ENCODE measurements at places on chromosomes 13 and 19.

GRCh38 chr13:49210669-49211068 lies 9.5 kb upstream of the MLNR start:
- no peak for DNase-seq

GRCh38 chr19:44356383-44357111 lies at the start of gene ZNF112:
TSS of gene ZNF112 (minus strand) at chr19:44356680. CDS start at chr19:44340539, 16,141 bp downstream.
- peak; percentile 61 for DNase-seq

DNA sequence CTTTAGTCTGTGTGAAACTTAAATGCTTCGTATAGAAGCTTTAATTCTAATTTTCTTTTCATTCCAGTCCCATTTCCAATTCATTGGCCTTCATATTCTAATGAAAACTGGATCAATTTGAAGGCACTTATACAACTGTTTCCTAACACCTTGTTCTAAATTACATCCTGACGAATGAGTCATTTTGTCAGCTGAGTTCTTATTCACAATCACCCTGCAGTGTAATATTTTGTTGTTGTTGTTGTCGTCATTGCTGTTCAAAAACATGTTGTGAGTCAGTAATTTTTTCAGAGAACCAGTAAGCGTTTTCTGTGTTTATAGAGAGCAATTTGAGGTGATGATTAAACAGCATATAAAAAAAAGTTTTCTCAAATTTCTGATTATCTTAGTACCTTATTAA lies 290.0 kb downstream of the PCDH9 start:
- no peak for DNase-seq

DNA sequence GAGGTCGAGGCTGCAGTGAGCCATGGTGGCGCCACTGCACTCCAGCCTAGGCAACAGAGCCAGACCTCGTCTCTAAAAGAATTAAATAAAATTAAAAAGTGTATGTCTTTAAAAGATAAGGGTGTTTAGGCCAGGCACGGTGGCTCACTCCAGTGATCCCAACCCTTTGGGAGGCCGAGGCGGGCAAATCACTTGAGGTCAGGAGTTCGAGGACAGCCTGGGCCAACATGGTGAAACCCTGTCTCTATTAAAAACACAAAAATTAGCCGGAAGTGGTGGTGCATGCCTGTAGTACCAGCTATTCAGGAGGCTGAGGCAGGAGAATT lies 7.5 kb upstream of the SDHAF1 start:
- no peak for DNase-seq

DNA sequence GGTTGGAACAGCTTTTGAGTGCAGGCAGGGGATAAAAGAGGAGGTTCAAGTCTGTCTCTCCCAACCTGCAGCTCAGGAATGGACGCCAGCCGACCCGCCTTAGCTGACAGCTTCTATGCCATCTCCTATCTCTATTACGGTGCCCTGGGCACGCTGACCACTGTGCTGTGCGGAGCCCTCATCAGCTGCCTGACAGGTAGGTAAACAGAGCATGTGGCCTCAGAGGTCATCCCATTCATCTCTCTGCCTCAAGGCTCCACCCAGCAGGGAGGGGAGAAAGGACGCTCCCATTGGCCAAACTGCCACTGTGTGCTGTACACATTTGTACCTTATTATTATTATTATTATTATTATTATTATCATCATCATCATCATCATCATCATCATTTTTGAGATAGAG lies 16.5 kb downstream of the SLC5A5 start:
- no peak for DNase-seq

DNA sequence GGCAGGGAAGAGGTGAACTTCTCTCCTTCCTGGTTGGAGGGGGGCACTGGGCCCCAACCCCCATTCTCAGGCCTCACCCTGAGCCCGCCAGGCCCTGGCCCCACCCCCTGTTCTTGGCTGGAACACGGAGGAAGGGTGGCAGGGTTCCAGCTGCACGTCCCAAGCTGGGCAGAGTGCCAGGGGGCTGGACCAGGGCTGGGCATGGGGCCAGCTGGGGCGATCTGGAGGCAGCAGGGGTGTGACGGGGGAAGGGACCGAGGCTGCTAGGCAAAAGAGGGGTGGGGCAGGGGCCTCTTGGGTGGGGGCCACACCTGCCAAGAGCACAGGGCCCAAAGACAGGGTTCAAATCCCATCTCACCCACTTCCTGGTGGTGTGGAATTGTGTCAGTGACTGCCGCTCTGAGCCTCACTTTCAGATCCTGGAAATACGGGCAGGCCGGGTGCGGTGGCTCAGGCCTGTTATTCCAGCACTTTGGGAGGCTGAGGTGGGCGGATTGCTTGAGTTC lies 2.2 kb downstream of the HIF3A start:
- peak; percentile 56 for DNase-seq

- DNase-seq, result no peak
These were observed 91.5 kb upstream of the FRY start for GRCh38 chr13:31940076-31940475.

DNA sequence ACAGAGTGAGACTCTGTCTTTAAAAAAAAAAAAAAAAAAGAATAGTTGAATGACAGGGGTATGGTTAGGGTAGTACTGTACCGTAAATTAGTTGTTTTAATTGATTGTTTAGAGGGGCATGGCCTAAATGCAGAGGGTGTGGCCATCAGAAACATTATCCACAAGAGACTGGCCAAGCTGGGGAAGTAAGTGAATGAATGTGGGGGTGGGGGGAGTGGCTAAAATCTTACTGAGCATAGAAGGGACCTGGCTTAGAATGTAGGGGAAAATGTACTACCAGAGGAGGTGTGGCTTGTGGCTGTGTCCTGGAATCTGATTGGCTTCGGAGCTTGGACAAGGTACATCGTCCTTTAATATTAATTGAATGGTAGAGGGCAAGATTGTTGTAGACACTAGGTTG lies 3.8 kb downstream of the BCL2L12 start:
- no peak for DNase-seq

- DNase-seq, result peak; percentile 99
These were observed at the start of gene THAP8 for GRCh38 chr19:36054119-36054732. TSS of gene THAP8 (minus strand) at chr19:36054285. CDS start at chr19:36054217, 68 bp downstream.

GRCh38 chr13:20714161-20714560 lies 10.7 kb downstream of the IL17D start:
- no peak for DNase-seq

GRCh38 chr13:49247643-49248621 lies at the start of gene CDADC1:
TSS of gene CDADC1 (plus strand) at chr13:49247925. CDS start at chr13:49248038, 113 bp downstream.
- peak; percentile 72 for DNase-seq

- no peak for DNase-seq
These were observed 51.8 kb downstream of the GJA3 start for GRCh38 chr13:20109037-20109436.

GRCh38 chr13:46150134-46150693 lies 31.8 kb downstream of the LCP1 start:
- no peak for DNase-seq

- no peak for DNase-seq
These were observed 329.7 kb upstream of the HTR2A start for GRCh38 chr13:47226516-47226915.

DNA sequence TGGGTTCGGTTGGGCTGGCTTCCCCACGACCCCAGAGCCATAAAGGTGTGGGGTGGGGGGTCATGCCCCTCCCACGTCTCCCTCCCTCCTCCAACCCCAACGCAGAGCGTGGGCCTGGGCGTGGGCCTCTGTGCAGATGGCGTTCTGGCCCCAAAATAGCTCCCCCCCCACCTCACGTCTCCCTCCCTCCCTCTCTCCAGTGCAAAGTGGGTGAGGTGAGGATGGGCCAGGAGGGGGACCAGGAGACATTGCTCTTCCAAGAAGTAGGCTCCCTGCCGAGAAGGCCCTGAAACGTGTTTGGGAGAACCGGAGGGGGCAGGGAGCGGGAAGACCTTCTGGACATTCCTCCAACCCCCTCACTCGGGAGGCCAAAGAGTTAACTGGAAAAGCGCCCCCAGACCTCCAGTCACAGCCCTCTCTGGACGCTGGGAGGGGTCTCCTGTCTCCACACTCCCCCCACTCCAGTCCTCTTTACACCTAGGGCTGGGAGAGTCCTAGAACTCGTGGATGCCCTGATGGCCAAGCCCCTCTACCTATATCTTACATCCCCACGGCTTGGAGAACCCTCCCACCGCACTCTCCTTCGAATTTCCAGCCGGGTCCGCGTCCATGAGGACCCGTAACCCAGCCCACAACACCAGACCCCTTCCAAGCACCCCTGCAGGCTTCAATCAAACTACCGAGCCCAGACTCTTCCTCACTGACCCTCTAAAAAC lies 855 bp downstream of the UNC13A start:
- DNase-seq, result no peak

GRCh38 chr13:102692491-102692826 lies 2.4 kb downstream of the METTL21C start:
- DNase-seq, result no peak

DNA sequence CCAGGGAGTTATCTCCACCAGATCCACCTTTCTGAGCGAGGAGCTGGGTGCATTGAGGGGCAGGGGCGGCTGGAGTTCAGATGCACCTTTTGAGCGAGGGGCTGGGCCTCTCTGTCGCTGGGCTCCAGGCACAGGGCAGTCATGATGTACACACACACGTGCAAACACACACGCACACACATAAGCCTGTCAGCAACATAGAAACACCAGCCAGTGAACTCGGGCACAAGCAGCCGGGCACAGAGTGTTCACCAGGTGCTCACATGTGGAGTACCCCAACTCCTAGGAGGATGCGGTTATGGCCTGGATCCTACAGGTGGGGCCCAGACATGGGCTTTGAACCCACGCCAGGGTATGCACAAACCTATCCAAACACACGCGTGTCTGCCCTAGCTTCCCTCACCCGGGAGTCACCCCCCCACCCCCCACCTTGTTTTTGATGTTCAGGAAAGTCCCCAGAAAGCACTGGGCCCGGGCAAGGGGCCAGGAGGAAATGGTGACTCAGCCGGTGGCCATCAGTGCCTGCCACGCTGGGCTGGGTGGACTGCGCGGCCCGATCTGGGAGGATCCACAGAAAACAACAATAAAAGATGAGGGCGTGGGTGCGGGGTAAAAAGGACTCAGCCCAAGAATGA lies 13.3 kb downstream of the ARRDC2 start:
- peak; percentile 82 for DNase-seq

- no peak for DNase-seq
These were observed 9.9 kb upstream of the SELENOW start for GRCh38 chr19:47768604-47769003.

- DNase-seq, result no peak
These were observed 375.8 kb upstream of the TSHZ3 start for GRCh38 chr19:31725051-31725450.

DNA sequence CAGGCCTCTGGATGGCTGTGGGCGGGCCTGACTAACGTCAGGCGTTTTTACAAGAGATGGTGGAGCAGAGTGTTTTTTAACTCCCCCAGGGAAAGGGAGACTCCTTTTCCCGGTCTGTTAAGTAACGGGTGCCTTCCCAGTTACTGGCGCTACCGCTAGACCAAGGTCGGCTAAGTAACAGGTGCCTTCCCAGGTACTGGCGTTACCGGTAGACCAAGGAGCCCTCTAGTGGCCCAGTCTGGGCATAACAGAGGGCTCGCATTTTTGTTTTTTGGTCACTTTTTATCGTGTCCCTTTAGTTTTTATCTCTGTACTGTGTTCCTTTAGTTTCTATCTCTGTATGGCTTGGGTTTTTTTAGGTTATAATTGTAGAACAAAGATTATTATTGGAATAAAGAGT lies 10.0 kb downstream of the ZNF383 start:
- no peak for DNase-seq

DNA sequence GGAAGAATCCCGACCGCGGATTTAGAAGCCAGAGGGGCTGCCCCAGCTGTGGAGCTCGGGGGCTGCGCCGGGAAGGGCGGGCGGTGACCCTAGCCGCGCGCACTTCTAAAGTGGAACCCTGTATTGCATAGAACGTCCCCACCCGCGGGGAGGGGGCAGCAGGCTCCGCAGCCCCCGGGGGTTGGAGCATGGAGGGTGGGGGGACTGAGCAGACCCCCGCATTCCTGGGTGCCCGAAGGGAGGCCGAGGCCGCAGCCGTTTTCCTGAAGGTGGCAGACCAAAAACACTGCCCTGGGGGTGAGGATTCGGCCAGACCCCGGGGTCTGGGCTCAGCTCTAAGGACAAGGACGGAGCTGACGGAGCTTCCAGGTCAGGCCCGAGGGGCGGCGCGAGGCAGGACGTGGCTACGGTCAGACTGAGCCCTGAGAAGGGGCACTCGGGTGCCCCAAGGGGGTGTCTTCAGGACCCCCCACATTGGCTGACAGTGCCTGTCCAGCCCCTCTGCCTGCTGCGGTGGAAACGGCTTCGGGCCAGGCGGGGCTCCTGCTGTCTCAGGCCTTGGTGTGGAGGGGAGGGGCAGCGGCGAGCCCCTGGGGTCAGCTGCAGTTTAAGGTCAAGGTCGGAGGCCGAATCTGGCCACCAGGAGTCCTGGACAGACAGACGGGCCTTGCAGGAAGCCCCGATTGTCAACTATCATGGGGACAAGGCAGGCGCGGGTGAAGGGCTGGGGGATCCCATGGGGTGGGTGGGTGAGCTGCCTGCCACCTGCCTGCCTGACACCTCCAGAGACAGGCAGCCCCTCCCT lies 12.6 kb downstream of the MKNK2 start:
- DNase-seq, result no peak

DNA sequence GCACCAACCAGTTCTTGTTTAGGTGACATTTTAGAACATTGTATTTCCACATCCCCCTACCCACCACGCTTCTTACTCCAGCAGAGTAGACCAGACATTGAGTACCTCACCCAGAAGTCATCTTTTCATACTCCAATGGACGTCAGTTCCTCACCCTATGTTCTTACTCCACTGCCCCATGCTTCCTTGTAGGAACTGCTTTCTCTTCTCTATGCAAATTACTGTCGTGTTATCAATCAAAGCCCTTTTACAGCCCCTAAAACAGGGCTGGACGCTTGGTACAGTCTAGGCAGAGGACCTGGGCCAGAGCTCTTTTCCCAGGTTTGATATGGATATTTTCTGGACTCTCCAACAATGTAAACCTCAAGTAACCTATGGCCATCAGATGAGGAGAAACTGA lies 58.2 kb downstream of the USP12 start:
- DNase-seq, result no peak

DNA sequence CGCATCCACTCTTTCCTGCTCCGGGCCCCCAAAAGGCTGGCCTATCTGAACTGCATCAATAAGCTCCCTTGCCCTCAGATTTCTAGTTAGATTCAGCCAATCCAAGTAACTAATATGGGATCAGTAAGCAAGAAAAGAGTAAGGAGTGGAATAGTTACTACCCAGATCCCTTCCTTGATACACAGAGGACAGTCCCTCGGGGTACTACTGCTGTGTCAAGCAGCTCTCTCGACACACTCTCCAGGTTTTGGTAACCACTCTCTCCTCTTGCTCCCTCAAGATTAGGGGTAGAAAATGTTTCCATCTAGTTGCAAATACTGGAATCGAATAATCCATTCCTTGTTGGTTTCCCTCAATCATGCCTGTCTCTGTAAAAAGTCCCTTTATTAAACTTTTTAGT lies 65.4 kb downstream of the UGGT2 start:
- DNase-seq, result no peak

Measured in H54 (cell line).